ENCODE measurements at places on chromosomes 13 and 19.

- DNase-seq: no peak
Observed at GRCh38 chr13:99395436-99395835, 88.2 kb upstream of the GPR183 start.

DNA sequence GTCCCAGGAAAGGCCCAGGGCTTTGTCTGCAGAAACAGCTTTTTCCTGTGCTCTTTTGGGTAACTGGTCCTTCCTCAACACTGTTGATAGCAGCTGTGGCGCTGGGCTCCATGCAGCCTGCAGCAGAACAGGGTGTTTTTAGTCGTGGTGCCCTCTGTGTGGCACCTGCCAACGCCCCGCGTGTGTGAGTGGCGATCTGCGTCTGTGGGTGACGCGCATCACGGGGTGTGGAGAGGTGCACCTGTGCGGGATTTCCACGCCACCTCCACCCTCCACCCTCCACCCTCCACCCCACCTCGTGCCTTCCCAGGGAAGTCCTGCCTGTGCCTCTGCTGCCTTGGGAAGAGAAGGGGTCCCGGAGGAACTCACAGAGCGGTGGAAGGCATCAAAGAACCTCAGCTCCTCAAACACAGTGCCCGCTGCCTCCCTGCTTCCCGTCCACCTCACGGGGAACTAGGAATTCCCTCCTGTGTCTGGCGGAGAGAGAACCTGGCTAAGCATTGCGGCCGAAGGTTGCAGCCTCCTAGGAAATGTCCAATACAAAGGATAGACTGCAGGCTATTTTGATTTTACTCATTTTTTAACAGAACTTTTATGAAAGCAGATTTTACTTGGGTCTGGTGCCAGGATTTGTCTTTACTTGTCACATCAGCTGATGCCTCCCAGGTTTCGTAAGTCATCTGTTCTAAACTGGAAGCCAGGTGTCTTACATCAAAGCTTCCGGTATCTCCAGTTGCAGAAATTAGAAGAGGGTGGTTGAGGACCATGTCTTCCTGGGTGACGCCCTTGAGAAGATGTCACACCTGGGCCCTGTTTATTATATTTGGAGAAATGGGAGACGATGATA is 84.0 kb downstream of the ATP11A start:
- no peak for DNase-seq

DNA sequence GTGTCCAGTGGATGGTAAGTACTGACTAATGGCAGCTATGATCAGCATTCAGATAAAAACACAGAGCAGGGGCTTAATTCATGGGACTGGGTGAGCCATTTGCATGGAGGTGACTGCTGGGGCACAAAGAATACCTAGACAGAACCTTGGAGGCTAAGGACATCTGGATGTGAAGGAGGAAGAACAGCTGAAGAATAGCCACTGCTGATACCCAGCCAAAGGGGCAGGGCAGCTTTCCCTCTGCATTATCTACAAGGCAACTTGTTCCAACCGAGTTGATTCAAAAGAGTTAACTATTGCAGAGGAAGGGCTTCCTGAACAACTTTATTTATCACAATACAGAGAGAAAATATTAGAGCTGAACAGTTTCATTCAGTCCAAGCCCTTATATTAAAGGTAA is 13.1 kb upstream of the THSD1 start:
- no peak for DNase-seq

GRCh38 chr13:87941226-87941625 is 270.1 kb downstream of the SLITRK5 start:
- no peak for DNase-seq

GRCh38 chr13:113050734-113051431 is 54.7 kb upstream of the F7 start:
- DNase-seq: no peak

- no peak for DNase-seq
Observed at GRCh38 chr19:37699057-37699456, 20.5 kb downstream of the ZNF607 start.

DNA sequence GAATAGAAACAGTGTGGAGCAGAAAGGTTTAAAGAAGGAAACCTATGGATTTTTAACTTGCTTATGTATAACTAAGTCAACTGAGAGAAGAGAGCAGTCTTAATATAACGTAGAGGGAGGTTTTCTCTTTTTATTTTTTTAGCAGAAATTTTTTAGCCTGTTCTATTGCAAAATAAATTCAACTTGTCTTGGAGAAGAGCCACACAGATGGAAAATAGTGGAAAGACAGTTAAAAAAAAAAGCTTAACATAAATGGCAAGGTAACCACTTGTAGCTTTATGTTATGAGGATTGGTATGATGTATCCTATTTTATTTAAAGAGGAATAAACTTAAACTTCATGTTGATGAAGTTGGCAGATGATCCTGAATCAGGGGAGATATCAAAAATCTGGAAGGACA is 312.4 kb downstream of the SHISA2 start:
- DNase-seq: no peak

- no peak for DNase-seq
Observed at GRCh38 chr13:96274046-96274445, 184.1 kb downstream of the HS6ST3 start.

DNA sequence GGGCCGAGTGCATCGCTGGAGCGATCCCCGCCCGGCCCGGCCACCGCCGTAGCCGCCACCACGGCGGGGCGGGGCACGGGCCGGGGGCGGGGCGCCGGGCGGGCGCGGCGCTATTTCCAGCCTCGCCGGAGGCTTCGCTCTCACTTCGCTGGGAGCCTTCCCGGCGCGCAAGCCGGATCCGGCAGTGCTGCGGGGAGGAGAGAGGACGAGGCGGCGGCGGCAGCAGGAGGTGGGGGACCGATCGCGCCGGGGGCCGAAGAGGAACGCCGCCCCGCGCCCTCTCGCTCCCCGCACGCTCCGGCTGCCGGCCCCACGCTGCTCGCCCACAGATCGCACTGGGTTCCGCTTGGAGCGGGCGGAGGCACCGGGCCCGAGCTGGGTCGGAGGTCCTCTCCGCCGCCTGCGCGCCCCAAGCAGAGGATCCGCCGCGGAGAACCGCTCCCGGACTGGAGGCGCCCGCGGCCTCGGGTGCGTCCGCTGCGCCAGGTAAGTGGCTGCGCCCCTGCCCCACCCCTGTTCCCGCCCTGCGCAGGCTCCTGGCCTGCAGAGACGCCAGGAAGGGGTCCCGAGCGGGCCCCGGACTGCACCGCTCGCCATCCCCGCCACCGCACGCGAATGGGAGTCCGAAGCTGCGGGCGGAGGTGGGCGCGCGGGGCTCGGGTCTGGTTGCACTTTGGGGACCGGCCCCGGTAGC is at the start of gene CHST8:
TSS of gene CHST8 (plus strand) at position 143 of the 694 bp plus-strand sequence. CDS start 67,309 bp downstream, outside the sequence.
- no peak for DNase-seq

DNA sequence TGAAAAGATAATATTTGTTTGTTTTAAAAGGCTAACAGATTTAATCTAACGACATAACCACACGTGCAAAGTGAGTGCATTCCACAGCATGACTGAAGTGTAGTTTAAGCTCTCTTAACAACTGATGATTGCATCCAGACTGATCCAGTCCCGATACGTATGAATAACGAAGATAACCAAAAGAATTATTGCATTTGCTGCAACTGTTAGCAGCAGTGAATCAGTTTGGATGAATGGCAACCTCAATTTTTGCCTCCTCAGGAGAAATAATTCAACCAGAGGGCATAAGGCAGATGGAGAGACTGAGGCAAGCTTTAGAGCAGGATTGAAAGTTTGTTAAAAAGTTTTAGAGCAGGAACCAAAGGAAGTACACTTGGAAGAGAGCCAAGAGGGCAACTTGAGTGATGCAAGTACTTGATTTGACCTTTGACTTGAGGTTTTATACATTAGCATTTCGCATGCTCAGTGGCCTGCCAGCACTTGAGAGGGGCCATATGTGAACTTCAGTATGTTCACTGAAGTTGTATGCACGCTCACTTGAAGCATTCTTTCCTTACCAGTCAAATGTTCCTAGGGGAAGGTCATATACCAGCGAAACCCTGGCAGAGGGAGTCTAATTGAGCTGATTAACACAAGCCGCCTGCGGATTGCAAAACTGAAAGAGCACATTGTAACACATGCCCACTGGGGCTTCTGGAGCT is 835.0 kb upstream of the PCDH20 start:
- DNase-seq: no peak

DNA sequence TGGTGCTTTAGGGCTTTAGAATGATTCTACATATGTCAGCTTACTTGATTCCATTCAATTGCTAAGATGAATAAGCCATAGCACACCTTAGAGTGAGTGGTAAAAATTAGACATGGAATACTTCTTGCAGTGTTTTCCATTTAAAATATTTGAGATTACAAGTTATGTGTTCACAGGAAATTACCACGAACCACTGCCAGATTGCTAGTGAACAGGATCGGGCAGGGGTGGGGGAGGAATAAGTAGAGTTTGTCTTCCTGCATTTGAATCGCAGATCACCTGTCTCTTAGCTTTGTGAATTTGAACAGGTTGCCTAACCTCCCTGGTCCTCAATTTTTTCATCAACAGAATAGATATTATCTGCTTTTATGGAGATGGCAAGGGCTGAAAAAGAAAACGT is 124.6 kb downstream of the GGACT start:
- no peak for DNase-seq

GRCh38 chr13:41427666-41428065 is 29.7 kb upstream of the RGCC start:
- no peak for DNase-seq

- DNase-seq: no peak
Observed at GRCh38 chr19:54099190-54099902, 1.3 kb downstream of the OSCAR start.

- no peak for DNase-seq
Observed at GRCh38 chr13:74246487-74246886, 112.3 kb upstream of the KLF12 start.

DNA sequence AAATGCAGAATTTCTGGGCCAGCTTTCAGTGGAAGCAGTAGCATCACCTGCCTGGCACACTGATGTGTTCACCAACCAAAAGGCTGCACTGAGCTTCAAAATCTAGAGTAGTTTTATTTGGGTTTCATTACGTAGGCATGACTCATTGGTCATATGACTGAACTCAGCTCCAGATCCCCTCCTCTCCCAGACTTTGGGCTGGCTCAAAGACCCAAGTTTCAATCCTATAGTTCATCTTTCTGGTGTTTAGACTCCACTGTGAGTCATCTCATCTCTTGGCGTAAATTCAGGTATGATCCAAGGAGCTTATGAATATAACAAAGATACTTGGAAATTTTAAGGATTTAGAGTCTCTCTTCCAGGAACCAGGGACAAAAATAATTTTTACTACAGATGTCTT is 17.7 kb downstream of the ZMYM5 start:
- DNase-seq: no peak

DNA sequence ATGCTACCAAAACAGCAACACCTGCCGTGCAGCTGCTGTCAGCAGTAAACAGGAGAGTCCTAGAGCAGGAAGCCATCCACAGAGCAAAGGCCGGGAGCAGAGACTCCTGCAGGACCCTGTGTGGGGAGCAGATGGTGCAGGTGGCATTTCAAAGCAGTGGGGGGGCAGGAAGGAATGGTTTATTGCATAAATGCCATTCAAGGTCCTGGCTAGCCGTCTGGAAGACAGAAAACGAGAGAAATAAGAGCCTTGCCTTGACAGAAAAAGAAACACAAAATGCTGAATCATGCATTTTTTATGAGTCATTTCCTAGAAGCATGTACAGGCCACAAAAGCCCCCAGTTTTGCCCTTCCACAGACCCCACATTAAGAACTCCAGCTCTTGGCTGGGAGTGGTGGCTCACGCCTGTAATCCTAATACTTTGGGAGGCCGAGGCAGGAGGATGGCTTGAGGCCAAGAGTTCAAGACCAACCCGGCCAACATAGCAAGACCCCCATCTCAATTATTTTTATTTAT is 5.4 kb downstream of the RSPH6A start:
- no peak for DNase-seq

- DNase-seq: no peak
Observed at GRCh38 chr13:111474136-111475002, 153.9 kb downstream of the TEX29 start.

GRCh38 chr19:35206855-35207254 is 21.7 kb downstream of the FAM187B start:
- DNase-seq: no peak

DNA sequence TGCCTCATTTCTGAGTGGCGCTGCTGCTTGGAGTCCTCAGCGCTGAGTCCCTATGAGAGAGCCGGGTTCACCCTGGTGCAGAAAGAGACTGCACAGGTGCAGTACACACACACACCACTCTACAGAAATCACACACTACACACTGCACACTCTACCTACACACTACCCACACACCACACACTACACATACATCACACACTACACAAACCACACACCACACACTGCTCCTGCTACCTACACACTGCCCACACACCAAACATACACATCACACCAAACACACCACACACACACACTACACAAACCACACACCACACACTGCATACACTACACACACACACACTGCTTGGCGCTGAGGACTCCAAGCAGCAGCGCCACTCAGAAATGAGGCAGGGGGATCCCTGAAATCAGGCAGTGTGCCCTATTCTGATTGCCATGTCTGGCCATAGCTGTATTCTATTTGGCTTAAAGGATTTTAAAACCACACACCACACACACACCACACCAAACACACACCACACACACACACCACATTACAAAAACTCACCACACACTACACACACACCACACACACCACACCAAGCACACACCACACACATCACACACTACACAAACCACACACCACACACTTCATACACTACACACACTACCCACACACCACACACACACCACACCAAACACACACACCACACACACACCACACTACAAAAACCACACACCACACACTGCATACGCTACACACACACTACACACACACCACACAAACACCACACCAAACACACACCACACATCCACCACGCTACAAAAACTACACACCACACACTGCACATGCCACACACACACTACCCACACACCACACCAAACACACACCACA is 4.9 kb downstream of the MAG start:
- DNase-seq: no peak

DNA sequence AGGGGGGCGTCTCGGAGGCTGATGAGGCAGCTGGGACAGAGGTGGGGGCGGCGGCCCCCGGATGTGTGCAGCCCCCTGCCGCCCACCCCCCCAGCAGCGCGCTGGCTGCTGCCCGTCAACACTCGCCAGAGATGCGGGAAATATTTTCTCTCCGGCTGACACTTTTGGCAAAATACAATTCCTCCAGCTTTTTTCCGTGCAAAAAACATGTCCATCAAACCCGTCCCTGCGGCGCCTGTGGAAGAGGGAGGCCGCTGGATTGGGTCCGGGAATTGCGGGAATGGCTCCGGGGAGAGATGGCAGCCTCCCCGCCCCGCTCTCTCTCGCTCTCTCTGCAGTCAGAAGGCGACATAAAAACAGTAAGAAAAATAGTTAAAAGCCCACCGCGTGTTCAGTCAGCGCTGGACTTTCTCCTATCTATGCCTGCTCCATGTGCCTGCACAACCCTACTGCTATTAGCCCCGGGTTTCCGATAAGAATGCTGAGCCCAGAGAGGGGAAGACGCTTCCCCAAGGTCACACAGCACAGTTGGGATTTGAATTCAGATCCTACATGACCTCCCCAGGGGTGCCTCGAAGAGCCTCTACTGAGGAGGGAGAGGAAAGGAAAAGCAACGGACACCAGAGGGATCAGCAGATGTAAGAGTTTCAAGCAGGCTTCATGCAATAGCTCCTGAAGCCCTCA is 23.2 kb downstream of the ZNRF4 start:
- DNase-seq: no peak

GRCh38 chr13:48431431-48431830 is 18.5 kb upstream of the LPAR6 start:
- no peak for DNase-seq

- DNase-seq: no peak
Observed at GRCh38 chr13:30943881-30944280, 11.4 kb downstream of the TEX26 start.

- no peak for DNase-seq
Observed at GRCh38 chr13:34020388-34020787, 202.4 kb downstream of the RFC3 start.
